Adipocyte (in vitro differentiated cells): ENCODE measurements at places on chromosomes 6 and 20.

DNA sequence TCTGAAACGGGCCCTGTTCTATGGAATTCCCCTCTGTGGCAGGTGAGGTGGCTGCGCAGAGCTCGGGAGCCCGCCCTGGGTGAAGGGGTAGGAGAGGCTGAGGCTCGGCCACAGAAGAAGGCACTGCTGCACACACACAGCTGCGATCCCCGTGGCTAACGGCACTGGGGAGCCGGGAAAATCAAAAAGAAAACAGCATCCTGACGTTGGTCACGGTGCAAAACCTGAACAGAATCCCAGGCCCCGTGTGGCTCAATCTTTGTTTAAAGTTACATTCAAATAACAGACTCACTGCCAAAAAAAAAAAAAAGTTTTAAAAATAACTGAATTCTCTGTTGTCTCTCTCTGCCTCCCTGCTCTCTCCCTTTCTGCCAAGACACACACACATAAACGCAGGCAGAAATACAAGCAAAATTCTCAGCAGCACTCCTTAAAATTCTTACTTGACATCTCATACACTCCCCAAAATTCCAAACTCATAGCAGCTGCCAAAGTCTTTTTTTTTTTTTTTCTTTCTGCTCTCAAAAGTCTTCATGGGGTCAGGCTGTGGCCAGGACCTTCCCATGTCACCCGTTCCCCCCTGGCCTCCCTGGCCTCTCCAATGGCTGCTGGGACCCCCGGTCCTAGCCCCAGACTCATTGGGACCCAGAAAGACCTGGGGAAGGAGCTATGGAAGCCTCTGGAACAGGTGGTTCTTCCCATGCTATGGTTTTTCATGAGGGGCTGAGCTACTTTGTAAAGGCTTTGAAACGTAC is 248.8 kb downstream of the TTLL2 start:
- DNase-seq: no peak

DNA sequence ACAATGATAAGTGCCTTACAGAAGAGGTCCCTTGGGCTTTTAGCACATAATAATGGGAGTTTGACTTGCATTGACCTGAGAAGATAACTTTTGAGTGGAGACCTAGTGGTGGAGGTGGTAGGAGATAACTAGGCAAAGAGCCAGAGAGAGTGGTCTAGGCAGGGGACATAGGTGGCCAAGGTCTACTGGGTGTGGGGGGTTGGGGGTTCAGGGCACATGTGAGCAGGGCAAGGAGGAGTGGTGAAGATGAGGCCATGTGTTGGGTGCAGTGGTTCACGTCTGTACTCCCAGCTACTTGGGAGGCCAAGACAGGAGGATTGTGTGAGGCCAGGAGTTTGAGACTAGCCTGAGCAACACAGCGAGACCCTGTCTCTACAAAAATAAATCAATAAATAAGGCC is 74.3 kb upstream of the CTNNBL1 start:
- DNase-seq: no peak

GRCh38 chr20:37901654-37902503 is 1.0 kb upstream of the VSTM2L start:
- peak; percentile 40 for DNase-seq

DNA sequence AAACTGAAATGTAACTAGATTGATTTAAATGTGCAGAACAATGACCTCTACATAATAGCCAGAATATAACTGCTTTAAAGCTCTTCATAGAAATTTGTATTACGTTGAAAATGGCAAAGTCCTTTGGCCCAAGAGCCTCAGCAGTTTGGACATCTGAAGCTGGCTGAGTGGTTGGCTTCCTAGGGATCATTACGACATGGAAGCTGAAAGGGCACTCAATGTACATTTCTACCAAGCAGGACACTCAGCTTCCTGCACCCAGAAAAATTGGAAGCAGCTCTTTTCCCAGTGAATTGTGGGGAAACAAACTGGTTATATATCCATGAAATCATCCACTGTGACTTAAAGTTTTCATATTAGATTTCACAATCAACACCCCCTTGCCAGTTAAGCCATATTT is 40.2 kb upstream of the TNFRSF21 start:
- DNase-seq: no peak

DNA sequence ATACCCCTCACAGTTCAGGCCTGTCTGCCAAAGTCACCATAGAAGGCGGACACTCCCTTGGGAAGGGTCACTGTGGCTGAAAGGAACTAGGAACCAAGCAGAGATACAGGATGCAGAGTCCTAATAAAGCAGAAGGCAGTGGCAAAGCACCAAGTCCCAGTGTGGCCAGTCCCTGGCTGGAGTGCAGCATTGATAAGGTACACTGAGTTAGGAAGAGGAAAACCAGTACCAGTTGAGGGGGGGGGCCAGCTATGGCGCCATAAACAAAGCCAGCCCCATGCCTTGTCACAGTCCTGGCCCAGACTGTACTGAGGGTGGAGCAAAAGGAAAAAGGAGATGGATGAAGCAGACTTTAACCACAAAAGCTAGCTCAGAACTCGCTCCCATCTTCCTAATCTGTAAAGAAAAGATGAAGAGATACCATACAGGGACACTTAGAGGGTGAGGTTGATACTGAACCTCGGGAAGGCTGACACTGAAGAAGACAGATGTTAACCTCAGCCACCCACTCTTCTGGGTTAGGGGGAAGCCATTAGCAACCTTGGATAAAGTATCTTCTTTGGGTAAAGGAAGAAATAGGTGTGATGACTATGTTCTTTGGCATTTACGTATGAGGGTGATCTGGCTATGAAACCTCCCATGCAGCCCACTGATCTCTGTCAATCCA is 7.8 kb downstream of the ABHD12 start:
- DNase-seq: no peak

DNA sequence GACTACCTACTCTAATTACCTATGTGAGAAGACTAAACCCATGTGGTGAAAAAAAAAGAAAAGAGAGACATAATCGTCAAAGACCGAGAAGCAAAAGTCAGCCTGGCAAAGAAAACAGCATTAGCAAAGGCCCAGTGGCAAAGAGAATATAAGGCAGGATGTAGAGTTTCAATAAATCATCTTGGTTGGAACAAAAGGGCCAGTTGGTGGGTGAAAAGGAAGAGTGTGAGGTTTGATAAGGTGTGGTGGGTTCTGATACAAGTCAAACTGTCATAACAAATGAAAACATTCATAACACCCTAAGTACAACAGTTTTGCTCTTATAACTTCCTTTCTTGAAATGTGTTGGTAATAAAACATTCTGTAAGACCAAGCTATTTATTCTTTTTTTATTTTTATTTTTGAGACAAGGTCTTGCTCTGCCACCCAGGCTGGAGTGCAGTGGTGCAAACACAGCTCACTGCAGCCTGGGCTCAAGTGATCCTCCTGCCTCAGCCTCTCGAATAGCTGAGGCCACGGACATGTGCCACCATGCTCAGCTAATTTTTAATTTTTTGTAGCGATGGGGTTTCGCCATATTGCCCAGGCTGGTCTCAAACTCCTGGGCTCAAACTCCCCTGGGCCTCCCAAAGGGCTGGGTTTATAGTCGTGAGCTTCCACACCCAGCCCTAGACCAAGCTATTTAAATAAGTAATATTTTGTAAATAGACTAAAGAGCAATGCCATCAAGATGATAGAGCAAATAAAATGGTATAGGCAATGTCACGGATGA is 18.9 kb upstream of the GTF3C6 start:
- no peak for DNase-seq

GRCh38 chr6:43873806-43874714 is 104.0 kb downstream of the VEGFA start:
- DNase-seq: no peak

- no peak for DNase-seq
Measured at GRCh38 chr6:140063021-140063399, 688.6 kb upstream of the CITED2 start.

GRCh38 chr6:87340230-87340629 is 4.4 kb upstream of the C6orf163 start:
- no peak for DNase-seq

DNA sequence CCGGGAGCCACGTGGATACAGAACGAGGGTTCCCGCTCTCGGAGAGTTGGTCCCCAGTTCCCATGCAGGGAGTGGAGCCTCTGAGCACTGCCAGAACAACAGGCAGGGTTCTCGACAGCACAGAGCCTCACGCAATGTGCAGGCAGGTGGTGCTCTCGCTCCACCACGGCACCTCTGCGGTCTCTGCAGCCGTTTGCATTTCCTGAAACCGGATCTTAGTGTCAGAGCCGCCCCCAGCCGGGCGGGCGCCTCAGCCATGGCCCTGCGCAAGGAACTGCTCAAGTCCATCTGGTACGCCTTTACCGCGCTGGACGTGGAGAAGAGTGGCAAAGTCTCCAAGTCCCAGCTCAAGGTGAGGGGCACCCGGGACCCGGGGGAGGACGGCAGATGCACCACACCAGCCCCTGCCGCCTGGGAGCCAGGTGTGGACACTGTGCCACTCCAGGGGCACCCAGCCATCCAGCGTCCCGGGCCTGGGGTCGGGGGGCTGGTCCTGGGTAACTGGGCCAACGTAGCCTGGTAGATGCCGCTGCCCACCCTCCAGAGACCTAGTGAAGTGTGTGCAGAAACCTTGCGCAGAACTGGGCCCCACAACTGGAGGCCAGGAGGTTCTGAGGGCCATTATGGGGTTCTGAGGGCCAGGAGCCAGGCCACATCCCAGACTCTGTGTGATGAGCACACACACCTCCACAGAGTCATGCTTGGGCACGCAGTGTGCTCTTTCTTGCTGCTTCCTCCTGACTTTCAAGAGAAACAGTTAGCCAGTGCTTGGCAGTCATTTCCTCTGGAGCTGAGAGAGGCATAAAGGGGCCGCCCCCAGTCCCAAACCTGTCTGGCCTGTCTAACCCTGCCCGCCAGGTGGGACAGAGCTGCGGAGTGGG is at the start of gene DEF6:
Gene DEF6 (plus strand): TSS at position 218 of the 881 bp plus-strand sequence. CDS start 39 bp downstream, at position 257.
- DNase-seq: peak; percentile 18

- DNase-seq: no peak
Measured at GRCh38 chr6:41331401-41332150, 3.8 kb upstream of the NCR2 start.

GRCh38 chr20:8530022-8530421 is 398.0 kb downstream of the PLCB1 start:
- DNase-seq: peak; percentile 41

GRCh38 chr20:15700147-15700765 is 873.0 kb downstream of the KIF16B start:
- peak; percentile 9 for DNase-seq

GRCh38 chr6:20328266-20328923 is 73.3 kb upstream of the E2F3 start:
- DNase-seq: no peak

DNA sequence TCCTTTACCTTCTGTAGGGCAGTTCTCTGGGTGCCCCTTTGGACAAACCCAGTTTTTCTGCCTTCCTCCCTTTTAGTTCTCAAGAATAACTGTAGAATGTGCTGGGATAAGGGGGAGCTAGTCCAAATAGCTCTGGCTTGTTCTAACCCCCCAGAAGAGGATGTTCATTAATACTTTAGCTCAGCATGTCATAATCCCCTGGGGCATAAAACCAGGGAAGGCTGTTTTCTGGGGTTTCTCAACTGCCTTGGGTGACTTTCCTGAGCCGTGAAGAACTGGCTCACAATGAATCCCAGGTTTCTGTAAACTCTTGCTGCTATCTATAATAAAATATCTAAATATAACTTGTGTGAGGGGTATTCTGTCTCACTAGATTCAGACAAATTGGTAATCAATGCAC is 44.5 kb upstream of the RNF217 start:
- no peak for DNase-seq

DNA sequence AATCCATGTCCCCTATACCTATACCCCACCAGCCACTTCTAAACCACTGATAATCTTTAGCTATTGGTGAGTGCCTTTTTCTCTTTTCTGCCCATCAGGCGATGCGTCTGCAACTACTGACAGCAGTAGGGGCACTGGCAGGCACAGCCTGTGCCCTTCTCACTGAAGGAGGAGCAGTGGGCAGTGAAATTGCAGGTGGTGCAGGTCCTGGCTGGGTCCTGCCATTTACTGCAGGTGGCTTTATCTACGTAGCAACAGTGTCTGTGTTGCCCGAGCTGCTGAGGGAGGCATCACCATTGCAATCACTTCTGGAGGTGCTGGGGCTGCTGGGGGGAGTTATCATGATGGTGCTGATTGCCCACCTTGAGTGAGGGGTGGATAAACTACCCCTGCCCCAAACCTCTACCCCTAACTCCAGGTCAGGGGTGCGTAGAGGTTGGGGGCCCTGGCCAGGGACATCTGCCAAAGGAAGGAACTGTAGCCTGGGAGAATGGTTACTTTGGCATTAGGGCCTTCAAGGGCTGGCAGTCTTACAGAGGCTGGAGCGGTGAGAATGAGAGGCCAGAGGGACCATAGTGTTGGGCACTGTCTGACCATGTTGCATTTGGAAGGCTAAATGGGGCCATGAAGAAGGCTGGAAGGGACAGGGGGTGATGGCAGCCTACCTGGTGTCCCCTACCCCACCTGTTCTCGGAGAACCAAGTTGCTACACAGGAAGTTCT is 851 bp upstream of the HSD17B8 start:
- no peak for DNase-seq
